Coronary artery (tissue), 2 donors: ENCODE measurements at places on chromosomes 6 and 20.

- no peak for DNase-seq
These were observed 480.5 kb upstream of the ID4 start for GRCh38 chr6:19356692-19357091.

DNA sequence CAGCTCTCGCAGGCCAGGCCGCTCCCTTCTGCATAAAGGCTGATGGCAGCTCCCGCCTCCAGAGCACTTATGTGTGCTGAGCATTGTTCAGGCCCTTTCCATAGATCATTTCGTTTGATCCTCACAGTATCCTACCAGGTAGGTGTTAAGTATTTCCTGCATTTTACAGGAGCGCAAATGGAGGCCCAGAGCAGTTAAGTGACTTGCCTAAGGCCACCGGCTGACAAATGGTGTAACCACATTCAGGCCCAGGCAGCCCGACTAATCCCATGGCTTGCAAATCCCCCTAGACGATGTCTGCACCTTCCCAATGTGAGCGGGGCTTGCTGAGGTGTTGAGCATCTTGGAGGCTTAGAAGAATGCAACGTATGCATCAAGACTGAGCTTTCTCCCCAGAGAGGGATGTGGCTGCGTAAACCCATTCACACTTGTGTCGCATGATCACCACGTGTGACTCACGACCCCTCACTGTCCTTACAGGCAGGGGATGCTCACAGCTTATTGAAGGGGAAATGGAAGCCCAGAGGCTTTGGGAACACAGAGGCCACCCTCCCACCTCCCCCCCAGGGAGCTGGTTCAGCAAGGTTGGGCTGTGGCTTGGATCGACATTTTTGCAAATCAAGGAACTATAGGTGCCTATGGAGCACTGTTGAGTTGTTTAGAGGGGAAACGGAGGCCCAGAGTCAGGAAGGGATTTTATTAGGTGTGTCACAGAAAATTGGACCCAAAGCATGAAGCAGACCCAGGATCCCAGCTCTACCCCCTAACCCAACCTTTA lies 7.0 kb downstream of the BPIFB2 start:
- DNase-seq = no peak

- no peak for DNase-seq
These were observed 358.3 kb upstream of the EYS start for GRCh38 chr6:66065313-66065712.

- DNase-seq = no peak
These were observed 37.9 kb upstream of the SLC23A2 start for GRCh38 chr20:5039255-5039657.

DNA sequence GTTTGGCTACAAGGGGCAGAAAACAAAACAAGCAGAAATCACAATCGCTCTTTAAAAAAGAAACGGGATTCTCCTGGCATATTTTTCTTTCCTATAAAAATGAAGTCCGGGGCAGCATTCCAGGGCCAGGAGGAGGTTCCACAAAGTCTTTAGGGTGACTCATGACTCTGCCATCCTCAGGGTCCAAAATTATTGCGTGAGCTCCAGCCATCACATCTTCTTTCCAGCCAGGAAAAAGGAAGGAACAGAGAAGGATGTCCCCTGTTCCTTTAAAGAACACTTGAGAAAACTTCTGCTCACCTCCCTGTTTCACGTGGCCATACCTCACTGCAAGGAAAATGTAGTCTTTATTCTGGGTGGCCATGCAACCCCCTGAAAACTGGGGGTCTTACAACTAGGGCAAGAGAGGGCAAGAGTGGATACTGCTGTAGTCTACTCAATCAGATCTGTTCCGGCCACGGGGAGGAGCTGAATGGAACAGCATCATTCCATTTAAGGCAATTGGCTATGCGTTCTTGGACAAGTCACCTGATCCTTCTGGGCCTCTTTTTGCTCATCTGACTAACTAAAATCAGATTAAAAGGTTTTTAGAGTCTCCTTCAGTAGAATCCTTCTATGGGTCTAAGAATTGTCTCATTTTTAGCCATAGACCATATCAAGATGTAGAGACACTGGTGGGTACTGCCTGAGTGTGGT lies 49.4 kb downstream of the CTCFL start:
- DNase-seq = peak; percentile 21

DNA sequence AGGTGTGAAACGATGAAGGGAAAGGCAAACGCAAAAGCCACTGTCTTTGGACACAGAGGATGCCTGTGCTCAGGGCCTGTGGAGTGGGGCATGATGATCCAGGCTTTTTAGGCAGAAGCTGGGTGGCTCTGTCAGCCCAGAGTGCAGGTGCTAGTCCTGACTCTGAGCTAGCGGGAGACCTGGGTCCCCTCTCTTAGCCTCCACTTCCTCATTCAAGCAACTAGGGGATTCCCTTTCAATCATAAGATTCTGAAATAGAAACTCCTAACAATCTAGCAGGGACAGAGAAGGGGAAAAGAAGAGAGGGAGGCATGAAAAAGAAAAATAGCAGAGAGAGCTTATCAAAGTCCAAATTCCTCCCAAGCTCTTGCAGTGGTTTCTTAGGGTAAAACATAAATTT lies 7.6 kb upstream of the HIVEP2 start:
- DNase-seq = no peak

GRCh38 chr6:118933855-118934460 lies 1.0 kb downstream of the MCM9 start:
- no peak for DNase-seq
